ENCODE measurements at places on chromosomes 1 and 21.

DNA sequence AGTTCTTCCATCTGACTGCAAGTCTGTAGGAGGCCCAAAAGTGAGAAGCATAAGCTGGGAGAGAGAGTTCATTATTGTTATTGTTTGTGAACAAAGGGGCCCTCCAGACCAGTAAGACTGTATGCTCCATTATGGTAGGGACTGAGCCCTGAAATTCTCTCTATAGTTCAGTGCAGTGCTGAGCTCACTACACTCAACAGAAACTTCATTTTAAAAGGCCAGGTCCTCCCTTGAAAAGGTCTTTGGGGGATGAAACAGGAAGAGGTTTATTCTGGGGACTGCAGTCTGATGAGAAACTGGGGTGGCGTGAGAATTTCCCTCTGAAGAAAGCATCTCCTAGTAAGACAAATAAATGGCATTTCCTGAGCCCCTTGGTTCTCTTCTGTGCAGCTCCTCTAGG lies 5.5 kb upstream of the GATAD2B start:
- DNase-seq, result no peak

GRCh38 chr1:171674431-171675405 lies 22.2 kb upstream of the MYOC start:
- no peak for DNase-seq

DNA sequence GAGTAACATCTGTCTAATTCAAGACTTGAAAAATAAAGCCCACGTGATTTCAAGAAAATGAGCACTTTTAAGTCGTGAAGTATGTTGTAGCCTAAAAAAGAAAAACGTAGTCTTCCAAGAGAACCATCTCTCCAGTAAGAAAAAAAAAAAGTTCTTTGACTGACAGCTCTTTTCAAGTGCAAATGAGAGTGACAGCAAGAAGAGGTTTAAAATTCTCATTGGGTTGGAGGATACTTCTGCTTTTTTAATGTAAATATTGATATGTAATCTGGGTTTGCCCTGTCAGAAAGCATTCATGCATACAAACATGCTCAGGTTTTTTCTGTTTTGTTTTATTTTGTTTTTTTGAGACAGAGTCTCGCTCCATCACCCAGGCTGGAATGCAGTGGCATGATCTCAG lies 32.3 kb upstream of the PRDM2 start:
- no peak for DNase-seq

GRCh38 chr1:77316966-77317365 lies 35.1 kb downstream of the AK5 start:
- DNase-seq, result no peak
